ENCODE measurements at places on chromosomes 6 and 20. TPM values are rescaled to one million over a fixed set of nuclear protein-coding genes. Genes with fewer than 3 reads are reported as not detected.

DNA sequence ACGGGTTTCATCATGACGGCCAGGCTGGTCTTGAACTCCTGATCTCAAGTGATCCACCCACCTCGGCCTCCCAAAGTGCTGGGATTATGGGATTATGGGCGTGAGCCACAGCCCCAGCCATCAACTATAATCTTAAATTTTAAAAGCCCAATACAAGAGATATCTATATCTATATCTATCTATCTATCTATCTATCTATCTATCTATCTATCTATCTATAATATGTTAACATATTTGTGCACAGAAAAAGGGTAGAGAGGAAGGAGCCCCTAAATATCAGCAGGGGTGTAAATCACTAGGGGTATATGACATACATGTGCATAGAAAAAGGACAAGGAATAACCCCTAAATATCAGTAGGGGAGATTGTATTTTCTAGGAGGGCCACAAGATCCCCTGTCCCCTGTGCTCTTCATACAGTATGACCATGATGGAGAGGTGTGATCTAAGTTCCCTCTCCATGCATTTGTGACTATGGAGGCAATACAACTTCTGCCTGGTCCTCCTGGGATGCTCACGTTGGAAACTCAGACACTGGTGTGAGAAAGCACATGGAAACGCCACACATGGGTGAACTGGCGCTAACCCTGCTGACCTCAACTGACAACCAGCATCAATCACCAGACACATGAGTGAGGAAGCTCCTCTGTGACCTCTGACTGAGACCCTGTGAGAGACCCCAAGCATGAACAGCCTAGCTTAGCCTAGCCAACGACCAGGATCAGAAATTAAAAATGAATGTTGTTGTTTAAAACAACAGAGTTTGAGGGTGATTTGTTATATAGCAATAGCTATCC is 1.2 kb upstream of the SPATS1 start:
- DNase-seq: no peak

- peak; percentile 72 for DNase-seq
These were observed 92.7 kb downstream of the SASH1 start for GRCh38 chr6:148435386-148435785.

Gene FAM83C
- total RNA-seq: not detected

- no peak for DNase-seq
These were observed 454.7 kb downstream of the UTRN start for GRCh38 chr6:144739873-144740272.

Gene TNXB
- total RNA-seq: 315 TPM

Gene SLC4A11
- 0.49 TPM for total RNA-seq

DNA sequence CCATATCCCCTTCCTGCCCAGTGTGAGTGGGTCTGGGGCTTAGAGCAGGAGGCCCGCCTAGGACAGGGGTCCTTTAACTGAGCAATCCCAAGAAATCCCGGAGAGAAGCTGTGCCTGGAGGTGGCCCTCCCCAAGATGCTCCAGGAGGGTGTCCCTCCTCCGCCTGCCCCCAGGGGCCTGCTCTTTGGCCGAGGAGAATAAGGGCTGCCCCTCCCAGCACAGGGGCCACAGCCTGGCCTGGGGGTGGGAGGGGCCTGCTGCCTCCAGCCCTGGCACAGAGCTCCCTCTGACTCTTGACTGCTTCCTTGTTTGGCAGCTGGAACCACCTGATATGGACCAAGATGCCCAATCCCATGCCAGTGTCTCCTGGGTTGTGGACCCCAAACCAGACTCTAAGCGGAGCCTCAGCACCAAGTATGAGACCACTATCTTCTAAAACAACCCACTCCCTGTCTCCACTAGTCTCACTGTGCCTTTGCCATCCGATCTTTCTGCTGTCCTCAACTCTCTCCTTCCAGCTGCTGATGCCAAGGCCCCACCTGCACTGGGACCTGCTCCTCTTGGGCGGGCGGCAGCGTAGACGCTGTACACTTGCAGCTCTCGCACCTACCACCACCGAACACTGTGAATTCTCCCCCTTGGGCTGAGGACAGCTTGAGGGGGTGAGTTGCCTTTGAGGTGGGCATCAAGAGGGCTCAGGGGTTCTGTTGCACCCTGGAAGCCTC is 54.3 kb downstream of the TCP11 start:
- no peak for DNase-seq

Data from fibroblast of the aortic adventitia (primary cell).